ENCODE measurements at places on chromosomes 5 and 9.

DNA sequence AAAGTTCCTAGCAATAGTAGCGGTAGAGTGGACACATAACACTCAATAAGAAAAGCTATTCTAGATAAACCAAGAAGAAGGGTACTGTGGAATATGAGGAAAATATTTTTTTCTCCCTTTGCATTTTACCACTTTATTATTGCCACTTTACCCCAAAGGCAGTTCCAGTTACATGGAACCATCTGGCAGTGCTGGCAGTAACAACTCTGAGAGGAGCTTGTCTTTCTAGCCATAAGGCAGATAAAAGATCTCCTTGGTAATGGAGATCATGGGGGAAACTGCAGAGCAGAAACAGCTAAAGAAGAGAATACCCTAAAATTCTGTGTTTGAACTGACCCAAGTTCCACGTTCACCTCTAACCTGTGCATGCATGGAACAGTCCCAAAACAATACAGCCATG is 38.5 kb downstream of the UBTD2 start:
- no peak for DNase-seq

GRCh38 chr5:33711094-33711679 is 180.6 kb downstream of the ADAMTS12 start:
- no peak for DNase-seq

DNA sequence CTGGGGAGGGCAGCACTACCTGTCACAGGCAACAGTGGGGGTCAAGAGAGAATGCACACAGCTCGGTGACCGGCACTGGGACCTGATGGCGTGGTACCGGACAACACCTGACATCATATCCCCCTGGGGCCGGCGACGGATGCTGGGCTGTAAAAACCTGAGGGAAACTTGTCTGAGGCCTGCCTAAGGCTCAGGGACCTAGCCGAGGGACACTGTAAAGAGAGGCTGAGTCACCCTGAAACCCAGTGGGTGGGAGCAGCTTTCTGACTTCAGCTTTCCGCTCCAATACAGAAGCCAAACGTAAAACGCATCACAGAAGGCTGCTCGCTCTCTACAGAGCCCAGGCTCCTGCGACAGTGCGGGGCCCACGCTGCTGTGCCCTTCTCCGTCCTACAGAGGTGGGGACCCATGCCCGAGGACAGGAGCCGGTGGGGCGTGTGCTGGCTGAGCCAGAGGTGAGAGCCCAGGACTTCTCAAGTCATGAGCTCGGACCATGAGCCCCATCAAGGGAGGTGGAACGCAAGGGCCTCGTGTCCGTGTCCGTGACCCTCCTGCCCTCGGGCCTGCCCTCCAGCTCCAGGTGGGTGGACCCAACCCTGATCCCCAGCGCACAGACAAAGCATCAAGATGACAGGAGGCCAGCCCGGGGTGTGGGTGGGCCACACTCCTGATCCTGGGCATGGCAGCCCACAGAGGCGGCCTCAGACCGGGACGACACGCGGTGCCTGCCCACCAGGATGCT is 5.3 kb downstream of the RALGDS start:
- DNase-seq, result no peak

GRCh38 chr5:91311697-91312501 is 71.2 kb downstream of the ARRDC3 start:
- no peak for DNase-seq

GRCh38 chr5:146645342-146645741 is 129.4 kb upstream of the GPR151 start:
- DNase-seq, result no peak

DNA sequence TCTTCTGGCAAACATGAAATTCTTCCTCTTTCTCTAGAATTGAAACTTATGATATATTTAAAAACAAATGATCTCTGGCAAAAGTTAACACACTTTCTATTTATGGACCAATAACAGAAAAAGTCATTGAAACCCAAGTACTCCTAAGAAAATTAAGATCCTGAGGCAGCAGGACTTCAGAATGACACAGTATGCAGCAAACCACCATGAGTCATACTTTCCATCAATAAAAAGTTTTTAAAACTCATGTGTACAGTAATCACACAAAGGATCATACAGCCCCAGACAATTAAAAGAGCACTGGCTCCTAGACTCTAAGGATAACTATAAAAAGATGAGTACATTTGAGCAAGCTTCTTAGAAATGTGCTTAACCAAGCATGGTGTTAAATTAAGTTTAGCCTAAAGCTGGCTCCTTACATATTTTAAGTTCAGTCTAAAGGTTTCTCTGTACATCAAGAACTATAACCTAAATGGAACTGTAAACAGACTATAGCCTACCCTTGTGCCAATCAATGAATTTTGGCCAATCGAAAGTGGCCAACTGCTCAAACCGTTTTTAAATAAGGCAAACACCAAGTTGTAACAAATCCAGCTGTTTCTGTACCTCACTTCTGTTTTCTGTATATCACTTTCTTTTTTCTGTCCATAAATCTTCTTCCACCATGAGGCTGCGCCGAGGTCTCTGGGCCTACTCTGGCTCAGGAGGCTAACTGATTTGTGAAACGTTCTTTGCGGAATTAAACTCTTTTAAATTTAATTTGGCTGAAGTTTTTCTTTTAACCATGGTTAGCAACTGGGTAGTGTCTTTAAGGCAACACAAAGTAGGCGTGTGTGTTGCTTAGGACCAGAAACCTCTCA is 232.1 kb upstream of the PIK3R1 start:
- DNase-seq, result no peak
